Glomerular endothelial cell (primary cell): ENCODE measurements at places on chromosomes 13 and 19.

DNA sequence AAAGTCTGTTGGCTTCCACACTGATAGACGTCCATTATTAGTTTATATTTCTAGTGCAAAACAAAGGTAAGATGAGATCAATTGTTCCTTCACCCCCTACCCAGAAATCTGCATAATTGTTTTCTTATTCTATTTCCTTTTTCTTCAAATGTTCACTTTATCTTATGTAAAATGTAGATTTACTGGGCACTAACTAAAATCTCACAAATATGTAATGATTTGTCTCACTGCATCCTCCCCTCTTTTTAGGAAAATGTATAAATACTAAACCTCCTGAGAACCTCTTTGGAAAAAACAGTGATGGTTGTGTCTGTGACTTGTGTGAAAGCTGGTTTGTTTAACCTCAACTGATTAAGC lies 1377.2 kb upstream of the MIR17HG start:
- DNase-seq, result no peak

- DNase-seq, result no peak
Measured at GRCh38 chr13:104286566-104287290, 1220.5 kb upstream of the SLC10A2 start.

- no peak for DNase-seq
Measured at GRCh38 chr13:112042496-112042895, 24.5 kb upstream of the SOX1 start.

DNA sequence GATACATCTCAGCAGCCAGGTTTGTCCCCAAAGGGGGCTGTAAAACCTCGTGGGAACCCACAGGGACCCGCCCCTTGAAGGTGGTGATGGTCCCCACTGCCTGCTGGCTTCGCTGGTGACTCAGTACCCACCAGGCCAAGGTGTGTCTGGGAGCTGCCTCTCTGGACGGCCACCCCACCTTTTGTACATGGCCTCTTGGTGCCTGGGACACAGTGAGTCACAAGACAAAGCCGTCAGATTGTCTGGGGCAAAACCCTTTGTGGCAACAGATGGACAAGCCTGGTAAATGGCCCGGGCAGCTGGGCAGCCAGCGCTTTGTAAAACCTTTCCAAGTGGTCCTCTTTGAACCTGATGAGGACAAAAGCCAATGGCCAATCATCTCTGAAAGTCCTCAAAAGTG lies 27.9 kb upstream of the KLF2 start:
- no peak for DNase-seq

DNA sequence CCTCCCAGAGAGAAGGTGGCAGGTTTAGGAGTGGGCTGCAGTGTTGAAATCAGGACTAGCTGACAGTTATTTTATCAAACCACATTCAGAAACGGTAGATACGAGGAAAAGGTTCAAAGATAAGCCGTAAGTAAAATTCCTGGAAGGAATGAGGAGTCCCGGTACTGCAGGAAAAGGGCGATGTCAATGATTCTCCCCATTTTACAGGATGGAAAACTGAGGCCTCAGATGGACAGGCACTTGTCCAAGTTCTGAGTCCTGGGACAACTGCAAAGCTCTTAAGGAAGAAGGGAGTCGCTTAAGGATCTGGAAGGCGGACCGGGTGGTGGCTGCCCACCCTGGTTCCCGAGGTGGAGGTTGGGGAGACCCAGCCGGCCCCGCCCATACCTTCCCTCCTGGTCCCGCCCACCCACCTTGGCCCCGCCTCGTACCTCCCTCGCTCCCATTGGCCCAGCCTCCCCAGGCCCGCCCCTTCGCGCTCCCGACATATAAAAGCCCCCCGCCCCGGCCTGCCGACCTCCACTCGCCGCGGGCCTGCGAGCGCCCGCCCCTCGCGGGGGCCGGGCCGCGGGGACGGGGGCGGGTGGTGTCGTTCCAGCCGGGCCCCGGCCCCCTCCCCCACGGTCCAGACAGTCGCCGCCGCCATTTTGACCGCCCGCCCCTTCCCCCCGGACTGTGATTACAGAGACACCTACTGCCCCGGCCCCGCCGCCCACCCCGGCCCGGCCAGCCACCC lies 603 bp downstream of the RFX1 start:
- no peak for DNase-seq

GRCh38 chr19:17951157-17951989 lies 15.5 kb upstream of the KCNN1 start:
- DNase-seq, result no peak

- DNase-seq, result no peak
Measured at GRCh38 chr19:45169602-45170001, 8.4 kb downstream of the TRAPPC6A start.

- no peak for DNase-seq
Measured at GRCh38 chr13:35483761-35484160, 7.3 kb upstream of the MAB21L1 start.
